ENCODE measurements at places on chromosomes 1 and 21.

- no peak for DNase-seq
Observed at GRCh38 chr21:28447462-28447861, 545.2 kb downstream of the LTN1 start.

GRCh38 chr1:40797668-40798010 lies 14.1 kb downstream of the KCNQ4 start:
- DNase-seq = no peak

GRCh38 chr1:183443466-183443865 lies 25.3 kb upstream of the NMNAT2 start:
- no peak for DNase-seq

DNA sequence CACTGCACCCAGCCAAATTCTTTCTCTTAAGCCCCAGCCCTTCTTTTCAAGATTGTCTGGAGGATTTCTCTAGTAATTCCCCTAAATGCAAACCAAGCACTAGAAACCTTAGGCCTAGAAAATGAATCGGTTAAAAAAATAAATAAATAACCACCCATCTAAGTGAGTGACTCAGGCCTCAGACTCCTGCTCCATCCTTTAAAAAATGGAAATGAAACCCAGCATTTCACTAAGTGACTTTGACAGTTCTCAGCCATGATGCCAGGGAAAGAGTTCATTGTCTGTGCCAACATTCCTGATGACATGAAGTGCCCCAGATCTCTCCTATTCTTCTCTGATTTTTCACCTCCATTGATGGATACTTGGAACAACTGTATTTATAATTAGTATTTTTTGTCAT lies 415.2 kb upstream of the DAB1 start:
- no peak for DNase-seq

- DNase-seq = no peak
Observed at GRCh38 chr1:25658791-25659431, 42.3 kb downstream of the MAN1C1 start.

DNA sequence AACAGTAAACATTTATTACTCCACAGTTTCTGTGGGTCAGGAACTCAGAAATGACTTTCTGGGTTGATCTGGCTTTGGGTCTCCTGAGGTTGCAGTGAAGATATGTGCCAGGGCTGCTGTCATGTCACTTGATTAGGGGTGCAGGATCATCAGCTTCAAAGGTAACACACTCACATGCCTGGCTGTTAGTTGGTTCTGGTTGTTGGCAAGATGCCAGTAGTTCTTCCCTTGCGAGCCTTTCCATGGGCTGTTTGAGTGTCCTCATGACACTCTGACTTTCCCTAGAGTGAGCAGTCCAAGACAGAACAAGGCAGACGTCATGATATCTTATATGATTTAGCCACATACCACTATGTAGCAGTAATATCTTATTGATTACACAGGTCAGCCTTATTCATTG lies 1.8 kb downstream of the SWT1 start:
- no peak for DNase-seq

- DNase-seq = no peak
Observed at GRCh38 chr1:74505928-74506710, 6.3 kb downstream of the LRRC53 start.

DNA sequence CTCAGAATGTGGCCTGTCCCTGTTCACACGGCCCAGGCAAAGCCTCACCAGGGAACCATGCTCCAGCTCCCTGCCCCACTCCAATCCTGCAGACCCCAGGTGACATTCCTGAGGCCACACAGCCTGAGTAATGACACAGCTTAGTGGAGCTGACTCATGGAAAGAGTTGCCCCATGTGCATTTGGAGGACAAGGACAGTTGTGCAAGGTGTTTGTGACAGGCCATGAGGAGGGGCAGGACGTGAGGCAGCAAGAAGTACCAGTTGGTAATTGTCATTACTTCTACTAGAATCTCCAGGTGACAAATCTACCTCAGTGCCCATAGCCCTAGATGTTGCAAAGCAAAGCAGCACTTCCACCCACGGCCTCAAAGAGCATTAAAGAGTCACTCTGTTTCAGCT lies 15.2 kb downstream of the PRR9 start:
- no peak for DNase-seq

GRCh38 chr1:92447033-92447681 lies 39.6 kb downstream of the GFI1 start:
- no peak for DNase-seq

- no peak for DNase-seq
Observed at GRCh38 chr1:38009088-38009840, 3.3 kb upstream of the UTP11 start.

GRCh38 chr1:202011994-202012393 lies 1.6 kb downstream of the ELF3 start:
- no peak for DNase-seq

Data from activated gamma-delta T cell (primary cell).